Anterior cingulate cortex (tissue), 58 donors: ENCODE measurements at places on chromosomes 7 and 10.

DNA sequence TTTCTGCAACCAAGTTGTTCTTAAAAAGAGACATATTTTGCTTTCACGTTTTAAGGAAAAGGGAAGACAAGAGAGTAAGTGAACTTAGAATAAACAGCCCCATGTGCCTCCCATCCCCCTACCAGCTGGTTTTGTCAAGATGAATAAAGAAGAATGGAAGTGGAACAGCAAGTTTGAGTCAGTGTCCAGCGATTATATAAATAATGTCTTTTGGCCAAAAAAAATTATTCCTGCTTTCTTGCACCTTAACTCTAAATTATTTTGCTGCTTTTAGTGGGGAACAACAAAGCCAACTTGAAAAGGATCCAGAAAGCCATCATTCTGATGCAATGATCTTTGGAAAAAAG is 82.4 kb upstream of the TRIL start:
- no peak for DNase-seq

- DNase-seq = no peak
Measured at GRCh38 chr7:136133551-136133950, 156.4 kb upstream of the MTPN start.

DNA sequence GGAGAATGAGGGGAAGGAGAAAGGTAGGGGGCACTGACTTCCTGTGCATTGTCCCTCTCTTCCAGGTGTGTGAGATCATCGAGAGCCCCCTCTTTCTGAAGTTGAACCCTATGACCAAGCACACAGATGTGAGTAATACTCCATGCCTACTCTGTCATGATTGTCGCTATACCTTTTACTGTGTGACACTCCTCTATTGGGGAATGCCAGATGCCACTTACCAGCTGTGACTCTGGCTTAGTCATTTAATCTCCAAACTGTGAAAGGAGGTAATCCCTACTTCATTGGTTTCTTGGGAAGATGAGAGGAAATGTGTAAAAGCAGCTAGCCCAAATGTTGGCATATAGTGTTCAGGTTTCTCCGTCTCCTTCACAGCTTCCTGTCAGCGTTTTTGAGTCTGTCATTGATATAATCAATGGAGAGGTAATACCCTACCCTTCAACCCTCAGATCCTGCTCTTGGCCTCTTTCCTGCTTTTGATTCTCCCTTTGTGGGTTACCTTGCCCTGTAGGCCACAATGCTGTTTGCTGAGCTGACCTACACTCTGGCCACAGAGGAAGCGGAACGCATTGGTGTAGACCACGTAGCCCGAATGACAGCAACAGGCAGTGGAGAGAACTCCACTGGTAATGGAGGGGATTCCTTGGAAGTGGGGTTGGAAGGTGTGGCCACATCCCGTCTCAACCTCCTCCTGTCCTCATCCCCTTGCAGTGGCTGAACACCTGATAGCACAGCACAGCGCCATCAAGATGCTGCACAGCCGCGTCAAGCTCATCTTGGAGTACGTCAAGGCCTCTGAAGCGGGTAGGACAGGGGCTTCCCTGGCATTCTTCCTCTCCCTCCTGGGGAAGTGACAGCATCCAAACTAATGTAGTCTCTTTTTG is 2.0 kb downstream of the COPS6 start:
- DNase-seq = no peak

GRCh38 chr7:153523320-153524015 is 528.7 kb upstream of the DPP6 start:
- no peak for DNase-seq

GRCh38 chr7:50696810-50697582 is 85.7 kb downstream of the GRB10 start:
- DNase-seq = no peak

DNA sequence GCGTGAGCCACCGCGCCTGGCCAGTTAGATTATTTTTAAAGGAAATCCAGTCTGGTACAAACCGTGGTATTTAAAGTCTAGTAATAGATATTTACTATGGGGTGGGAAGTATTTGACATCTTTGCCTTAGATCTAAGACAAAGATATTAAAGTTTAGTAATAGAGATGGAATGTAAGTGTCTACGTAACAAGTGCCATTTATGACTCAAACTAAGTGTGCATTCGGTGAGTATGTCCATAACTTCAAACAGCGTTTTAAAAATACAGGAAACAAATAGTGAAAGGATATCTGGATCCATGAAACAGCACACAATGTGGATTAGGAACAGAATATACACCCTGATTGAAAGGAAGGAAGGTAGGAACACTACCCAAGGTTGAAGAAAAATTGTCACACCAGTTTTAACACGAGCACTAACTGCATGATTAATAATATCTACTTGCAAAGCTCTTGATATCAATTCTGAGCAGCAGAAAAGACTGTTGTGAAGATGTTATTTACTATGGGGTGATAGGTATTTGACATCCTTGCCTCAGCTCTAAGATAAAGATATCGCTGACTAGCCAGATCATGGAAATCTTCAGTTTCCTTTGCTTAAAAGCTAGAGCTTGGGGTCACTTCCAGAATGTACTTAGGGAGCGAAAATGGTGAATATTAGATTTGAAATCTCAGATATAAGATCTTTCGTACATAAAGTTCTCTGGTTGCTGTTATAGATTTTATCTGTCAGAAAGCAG is 48.7 kb downstream of the EPC1 start:
- no peak for DNase-seq

DNA sequence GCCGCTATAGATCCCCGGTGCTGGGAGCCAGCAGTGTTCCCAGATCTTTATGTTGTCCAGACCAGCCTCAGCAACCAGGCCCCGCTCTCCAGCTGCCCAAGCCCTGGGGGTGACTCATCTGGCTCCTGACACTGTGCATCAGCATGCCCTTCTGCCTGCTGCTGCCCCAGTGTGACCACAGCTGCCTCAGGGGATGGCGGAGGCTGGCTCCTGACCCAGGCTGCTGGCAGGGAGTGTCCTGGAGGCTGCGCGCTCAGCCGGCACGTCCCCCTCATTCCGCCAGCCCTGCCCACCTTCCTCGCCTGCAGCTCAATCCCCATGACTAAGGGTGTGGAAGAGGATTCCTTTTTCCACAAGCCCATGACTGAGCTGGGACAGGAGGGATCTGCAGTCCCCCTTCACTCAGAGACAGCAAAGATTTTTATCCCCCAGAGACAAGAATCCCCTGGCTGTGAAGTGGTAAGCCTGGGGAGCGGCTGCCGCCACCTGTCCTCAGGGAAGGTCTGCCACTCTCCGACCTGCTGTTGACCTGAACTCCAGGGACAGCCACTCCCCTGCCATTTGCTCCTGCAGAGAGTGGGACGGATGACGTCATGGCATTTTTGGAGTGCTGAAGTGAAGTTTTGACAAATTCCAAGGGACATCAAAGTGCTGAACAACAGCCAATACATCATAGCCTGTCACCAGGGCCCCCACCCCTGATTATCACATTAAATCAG is 182.8 kb upstream of the BMPER start:
- DNase-seq = peak; percentile 39

DNA sequence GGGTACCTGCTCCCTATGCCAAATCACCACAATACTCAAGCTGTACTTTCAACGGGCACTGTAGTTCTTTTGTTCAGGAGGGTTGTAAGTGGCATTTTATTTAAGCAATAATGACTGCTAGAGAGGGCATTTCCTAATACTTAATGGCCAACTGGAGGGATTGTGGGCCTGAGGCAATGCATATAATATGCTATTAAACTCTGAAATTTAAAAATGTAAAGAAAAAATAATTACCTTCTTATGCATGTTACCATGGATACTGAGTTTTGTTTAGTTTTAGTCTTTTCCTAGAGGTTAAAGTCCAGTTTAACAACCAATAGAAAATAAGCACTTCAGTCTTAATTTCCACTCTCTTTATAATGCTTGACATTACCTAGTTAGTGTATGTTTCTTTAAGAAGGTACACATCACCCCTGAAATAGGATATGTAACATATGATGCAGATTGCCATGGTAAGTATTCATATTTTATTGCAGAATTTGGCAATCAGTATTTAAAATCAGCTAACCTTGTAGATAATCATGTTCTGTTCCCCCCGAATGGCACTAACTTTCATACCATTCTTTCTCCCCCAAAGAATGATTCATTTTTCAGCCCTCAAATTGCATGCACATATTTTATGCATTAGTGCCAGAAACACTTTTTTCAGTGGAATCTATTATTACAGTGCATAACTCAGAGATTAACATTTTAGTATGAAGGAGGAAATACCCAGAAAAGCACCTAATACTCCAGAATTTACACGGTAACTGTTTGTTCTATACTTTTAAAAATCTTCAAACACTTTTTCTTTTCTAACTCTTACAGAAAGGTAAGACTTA is 90.3 kb upstream of the ZNF438 start:
- DNase-seq = no peak

DNA sequence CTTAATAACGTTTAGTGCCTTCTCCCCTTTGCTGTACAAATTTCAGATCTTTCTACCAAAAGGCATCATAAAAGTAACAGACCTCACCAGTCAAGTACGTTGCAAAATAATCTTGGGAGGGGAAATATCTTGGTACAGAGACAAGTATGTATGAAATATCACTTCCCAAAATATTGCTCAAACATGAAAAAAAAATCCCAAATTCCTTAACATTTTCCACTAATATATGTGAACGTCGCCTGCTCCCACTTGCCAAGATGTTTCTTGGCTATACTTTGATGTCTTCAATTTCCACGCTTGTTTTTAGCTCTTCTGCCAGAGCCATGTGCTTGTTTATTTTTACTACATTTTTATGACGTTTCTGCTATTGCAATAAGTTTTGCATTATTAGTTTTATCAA is 223.5 kb downstream of the PLXNA4 start:
- no peak for DNase-seq

GRCh38 chr7:27641581-27642230 is 21.0 kb downstream of the HIBADH start:
- DNase-seq = no peak

DNA sequence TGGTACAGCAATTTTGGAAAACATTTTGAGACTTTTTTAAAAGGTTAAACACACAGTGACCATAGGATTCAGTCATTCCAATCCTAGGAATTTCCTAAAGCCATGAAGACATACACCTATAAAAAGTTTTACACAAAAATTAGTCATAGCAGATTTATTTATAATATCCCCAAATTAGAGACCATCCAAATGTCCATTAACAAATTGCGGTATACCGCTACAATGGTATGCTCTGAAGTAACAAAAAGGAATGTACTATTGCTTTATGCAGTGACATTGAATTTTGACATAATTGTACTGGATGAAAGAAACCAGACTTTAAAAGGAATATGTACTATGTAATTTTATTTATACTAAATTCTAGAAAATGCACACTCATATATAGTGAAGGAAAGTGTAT is 362.8 kb downstream of the HGF start:
- no peak for DNase-seq

- no peak for DNase-seq
Measured at GRCh38 chr7:139627831-139628230, 104.3 kb downstream of the CLEC2L start.

DNA sequence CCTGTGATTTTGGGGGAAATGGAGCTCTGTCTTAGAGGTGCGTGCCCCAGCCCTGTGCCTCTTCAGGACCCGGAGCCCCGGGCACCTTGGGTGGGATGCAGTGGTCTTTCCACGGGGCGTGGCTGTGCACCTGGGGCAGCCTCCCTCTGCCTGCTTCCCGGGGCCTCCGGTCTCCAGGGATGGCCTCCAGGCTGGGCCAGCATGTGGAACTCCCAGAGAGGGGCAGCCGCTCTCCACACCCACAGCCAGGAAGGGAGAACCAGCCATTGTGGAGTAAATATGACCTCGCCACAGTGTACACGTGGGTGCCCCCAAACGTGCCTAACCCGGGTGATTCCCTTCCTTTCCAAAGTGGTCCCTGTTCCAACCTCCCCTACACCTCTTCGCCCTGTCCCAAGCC is 52.6 kb downstream of the JAKMIP3 start:
- no peak for DNase-seq

GRCh38 chr10:69506834-69507713 is 55.8 kb downstream of the TSPAN15 start:
- DNase-seq = no peak

GRCh38 chr7:83562289-83562688 is 86.7 kb downstream of the SEMA3E start:
- DNase-seq = no peak

DNA sequence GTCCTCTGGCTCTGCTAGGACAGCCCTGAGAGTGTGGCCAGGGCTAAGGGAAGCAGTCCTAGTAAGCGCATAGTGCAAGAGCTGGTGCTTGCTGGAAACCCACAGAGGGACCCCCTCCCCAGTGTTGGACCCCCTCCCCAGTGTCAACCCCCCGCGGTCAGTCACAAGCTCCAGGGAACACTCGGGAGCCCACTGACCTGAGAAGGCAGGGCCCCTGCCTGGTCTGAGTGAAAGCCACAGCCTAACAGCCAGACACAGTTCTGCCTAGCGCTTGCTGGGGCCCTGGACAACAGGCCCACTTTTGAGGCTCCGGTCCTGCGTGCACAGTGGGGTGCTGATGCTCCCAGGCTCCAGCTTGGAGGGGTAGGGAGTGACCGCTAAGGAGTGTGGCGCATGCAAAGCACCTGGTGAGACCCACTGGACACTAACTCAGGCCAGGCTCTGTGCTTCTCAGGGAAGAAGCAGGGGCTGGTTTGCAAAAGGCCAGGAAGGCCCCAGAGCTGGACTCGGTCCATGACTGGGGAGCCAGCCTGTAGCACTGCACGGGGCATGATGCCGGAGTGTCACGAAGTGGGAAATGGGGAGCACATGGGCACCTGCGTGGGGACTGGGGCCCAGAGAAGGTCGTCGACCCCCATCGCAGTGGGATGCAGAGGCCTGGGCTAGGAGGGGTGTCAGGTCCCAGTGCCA is 175.8 kb upstream of the PPP2R2D start:
- no peak for DNase-seq

GRCh38 chr7:126948664-126949063 is 304.1 kb downstream of the GRM8 start:
- no peak for DNase-seq

DNA sequence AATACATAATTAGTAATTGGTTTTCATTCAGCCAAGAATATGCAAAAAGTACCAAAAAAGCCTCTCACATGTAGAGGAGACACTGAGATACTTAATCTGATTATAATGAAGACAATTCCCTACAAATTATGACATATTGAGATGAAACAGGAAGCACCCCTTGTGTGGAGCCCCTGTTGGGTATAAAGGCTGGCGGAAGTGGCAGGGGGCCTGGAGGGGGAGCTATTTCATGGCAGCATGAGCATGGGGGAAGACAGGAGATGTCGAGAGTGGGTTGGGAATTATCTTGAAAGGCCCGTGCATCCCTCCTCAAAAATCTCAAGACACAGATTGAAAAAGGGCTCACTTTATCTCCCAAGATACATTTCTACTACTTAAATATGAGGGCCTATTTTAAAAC is 96.9 kb downstream of the PIP4K2A start:
- no peak for DNase-seq

DNA sequence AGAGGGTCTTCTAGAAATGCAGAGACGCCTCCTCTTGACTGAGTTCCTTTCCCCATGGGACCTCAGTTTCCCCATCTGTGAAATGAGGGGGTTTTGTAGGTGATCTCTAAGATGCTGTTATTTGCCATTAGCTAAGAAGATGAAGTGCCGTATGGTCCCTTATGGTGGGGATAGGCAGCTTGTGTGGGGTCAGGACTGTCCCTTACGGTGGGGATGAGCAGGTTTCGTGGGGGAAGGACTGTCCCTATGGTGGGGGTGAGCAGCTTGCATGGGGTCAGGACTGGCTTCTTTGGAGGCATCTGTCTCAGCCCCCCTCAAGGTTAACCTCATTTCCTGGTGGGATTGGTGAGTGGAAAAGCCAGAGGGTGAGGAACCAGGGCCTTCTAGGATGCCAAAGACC is 148.3 kb upstream of the GPR26 start:
- DNase-seq = no peak
